Foreskin fibroblast (primary cell): ENCODE measurements at places on chromosomes 3 and 15.

DNA sequence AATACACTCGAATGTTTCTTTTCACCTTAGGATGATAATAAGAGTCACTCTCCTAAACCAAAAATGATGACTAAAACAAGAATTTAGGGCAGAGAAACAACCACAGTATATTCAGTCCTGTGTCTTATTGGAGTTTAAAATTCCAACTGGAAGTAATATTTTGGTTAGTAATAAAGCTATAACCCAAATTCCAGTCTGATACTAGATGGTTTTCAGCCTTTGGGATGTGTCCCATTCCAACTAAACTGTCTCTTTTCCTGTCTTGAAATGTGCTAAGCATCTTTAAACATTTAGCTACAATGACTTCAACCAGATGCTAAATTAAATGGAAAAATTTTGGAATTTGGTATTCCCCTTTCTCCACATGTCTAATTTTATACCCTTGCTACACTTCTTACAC lies 510.0 kb downstream of the ROBO1 start:
- no peak for DNase-seq

DNA sequence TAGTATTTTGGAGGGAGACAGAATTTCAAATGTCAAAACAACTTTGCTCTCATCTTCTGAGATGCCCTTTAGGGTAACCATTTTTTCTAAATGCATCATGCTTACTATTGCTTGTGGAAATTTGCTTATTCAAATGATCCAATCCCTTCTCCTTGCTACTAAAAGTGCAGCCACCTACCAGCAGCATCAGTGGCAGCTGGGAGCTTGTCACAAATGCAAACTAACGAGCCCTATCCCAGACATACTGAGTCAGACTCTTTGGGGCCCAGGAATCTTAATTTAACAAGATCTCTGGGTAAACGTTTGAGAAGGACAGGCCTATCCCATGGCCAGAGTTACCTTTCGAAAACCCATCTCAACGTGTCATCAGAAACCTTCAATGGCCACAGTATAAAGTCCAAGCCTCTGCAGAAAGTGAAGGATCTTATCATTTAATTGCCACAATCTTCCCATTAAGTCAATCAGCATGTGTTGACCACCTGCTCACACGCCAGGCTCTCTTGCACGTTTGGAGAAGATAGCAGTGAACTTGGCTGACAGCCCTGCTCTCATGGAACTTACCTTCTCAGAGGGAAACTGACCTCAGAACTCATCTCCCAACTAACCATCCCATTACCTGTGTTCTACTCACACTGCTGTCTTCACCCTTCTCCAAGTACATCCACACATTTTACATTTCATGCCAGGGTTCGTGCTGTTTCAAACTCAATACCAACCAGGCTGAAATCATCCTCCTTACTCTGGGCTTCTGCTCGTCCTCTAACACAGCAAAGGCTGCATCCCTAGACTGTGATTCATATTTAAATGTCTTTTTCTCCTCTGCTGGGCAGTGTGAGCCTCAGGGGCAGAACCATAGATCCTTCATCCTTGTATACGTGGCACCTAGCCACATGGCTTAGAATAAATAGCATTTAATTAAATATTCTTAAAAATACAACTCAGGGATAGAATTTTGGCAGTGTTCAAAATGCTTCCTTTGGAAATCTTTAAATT lies 24.8 kb upstream of the VGLL4 start:
- peak; percentile 60 for DNase-seq

GRCh38 chr3:141808586-141808985 lies 45.4 kb downstream of the GRK7 start:
- no peak for DNase-seq

DNA sequence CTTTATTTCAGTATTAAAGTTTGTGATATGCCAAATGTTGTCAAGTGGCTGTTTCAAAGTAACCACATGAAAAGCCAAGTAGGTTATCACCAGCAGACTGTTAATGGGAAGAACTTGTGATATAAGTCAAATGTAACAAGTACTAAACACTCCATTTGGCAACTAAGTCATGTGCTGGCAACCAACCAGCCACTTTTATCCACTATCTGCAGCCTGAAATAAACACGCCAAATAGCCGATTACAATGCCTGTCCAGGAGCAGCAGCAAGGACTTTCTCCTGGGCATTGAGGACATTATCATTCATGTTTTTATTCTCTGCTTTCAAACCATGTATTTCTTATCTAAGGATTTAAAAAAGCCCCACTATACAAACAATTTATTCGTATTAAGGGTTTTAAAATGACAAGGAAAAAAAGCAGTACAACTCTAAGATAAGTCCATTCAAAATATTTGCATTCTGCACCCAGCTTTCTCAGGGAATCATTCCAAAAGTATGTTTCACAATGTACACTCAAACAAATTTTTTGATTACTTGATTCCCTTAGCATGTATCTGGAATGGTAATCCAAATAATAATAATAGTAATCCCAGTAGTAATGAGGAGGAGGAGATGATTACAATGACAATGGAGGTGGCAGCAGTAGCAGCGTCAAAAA lies 448.6 kb downstream of the ERC2 start:
- DNase-seq, result no peak

- DNase-seq, result no peak
Measured at GRCh38 chr15:60913900-60914299, 315.2 kb downstream of the RORA start.

GRCh38 chr15:39506146-39506545 lies 74.7 kb upstream of the THBS1 start:
- no peak for DNase-seq

DNA sequence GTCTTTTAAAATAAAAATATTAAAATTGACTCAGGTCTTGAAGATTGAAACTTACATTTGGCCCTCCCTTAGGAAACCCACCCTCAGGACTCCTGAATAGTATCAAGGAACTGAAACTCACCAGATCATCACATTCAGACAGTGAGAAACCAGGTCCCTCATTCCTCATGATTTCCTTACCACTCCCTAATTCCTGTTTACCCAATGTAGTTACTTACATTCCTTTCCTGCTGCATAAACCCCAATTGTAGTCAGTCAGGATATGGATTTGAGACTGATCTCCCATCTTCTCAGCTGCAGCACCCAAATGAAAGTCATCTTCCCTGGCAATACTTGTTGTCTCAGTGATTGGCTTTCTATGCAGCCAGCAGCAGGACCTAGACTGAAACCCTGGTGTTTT lies 8.6 kb downstream of the ATP13A4 start:
- DNase-seq, result no peak

GRCh38 chr3:122936986-122937385 lies 90.6 kb downstream of the SEMA5B start:
- DNase-seq, result no peak

DNA sequence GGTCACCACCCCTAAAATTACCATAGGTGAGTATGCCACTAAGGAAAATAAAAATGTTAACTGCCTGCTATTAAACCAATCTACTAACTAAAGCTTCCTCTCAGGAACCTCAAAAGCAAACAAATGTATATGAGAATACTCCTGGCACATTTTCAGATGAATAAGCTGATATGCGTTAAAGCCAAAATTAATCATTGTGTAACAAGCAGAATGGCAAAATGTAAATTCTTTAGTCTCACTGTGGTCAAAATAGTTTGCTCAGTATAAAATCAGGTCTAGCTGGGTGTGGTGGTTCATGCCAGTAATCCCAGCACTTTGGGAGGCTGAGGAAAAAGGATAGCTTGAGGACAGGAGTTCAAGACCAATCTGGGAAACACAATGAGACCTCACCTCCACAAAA lies 53.6 kb downstream of the SUMF1 start:
- DNase-seq, result no peak

GRCh38 chr3:128648940-128649663 lies 1.5 kb downstream of the RPN1 start:
- DNase-seq, result no peak

DNA sequence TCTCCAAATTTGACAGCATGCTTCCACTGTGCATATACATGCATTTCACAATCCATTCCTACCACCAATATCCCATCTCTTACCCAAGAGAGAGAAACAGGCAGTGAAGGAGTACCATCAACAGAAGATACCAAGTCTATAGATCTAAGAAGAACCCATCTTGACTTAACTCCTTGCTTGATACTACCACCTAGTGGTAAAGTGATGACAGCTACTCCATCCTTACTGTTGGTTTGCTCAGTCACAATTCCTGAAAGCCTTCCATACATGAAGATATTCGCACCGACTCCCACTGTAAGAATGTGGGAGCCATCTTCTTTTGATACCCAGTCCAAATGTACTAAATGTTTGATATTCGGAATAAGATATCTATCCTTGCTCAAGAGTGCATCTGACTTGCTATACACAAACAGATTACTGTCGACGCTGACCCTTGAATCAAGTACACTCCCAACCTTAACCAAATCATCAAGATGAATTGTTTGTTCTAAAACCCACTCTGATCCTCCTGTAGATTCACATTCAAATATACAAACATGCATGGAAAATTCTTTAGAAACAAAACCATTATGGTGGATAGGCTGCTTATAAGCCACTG lies 123.1 kb downstream of the DMXL2 start:
- peak; percentile 9 for DNase-seq

- no peak for DNase-seq
Measured at GRCh38 chr3:97713634-97714033, 50.9 kb upstream of the ARL6 start.

- DNase-seq, result no peak
Measured at GRCh38 chr3:122263058-122263457, 62.0 kb upstream of the CSTA start.

DNA sequence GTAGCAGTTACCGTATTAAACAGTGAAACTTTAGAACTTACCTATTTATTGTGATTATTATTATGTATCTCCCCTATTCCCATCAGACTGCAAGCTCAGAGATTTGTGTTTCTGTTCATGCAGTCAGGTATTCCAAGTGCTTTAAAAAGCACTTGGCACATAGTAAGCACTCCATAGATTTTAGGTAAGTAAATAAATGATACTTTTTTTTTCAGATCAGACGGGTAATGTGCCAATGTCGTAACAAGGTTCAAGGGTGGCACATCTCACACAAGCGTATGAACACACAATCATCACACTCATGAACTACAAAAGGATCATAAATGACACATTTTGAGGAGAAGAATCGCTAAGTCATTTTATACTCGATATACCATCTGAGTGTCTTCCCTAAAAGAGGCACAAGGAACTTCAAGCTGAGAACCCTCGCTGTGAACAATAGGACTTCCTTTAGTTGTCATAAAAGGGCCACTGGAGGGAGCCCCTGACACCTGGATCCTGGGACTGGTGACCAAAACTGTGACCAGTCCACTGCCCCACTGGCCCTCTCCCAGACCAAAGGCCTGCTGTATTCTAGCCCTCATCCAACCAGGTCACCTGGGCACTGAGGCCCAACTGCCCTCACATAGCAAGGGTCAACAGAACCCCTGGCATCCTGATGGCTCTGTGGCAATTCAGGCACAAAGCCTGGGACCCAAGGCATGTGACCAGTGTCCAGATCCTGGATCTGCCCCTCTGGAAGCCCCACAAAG lies 32.1 kb downstream of the KIF9 start:
- DNase-seq, result peak; percentile 49

GRCh38 chr3:115727135-115727534 lies 103.8 kb downstream of the GAP43 start:
- no peak for DNase-seq

DNA sequence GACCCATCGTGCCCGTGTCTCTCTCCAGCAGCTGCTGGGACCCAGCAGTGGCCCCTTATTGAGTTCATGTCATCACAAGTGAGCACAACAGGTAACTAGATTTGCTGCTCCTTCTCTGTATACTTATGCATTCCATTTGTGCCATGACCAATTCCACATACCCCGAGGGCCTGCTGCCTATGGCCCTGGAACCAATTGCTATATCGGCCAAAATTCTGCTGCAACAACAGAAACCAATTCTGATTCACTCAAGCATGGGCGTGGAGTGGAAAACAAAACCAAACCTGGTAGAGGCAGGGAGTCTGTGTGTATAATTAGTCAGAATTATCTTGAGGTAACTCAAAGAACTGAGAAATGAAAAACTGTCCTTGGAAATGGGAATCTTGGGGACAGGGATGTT lies 516.6 kb downstream of the EPHB1 start:
- no peak for DNase-seq

DNA sequence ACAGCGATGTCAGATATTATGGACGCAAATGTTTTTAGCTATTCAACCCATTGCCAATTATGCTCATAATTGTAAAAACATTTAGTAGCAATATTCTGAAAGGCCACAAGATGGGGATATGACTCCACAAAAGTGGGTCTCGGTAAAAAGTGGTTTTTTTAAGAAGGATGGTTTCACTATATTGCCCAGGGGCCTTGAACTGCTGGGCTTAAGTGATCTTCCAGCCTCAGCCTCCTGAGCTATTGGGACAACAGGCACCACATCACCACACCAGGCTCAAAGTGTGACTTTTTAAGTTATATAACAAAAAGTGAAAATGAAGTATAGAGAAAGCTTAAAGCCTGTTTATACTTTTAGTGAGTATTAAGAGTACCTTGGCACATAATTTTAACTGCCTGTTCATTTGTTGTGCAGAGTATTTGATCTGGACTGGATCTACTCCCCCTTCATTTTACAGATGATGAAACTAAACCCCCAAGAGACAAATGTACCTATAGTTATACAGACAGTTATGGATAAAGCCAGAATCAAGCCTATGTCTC lies 9.4 kb downstream of the NAA50 start:
- DNase-seq, result peak; percentile 79

DNA sequence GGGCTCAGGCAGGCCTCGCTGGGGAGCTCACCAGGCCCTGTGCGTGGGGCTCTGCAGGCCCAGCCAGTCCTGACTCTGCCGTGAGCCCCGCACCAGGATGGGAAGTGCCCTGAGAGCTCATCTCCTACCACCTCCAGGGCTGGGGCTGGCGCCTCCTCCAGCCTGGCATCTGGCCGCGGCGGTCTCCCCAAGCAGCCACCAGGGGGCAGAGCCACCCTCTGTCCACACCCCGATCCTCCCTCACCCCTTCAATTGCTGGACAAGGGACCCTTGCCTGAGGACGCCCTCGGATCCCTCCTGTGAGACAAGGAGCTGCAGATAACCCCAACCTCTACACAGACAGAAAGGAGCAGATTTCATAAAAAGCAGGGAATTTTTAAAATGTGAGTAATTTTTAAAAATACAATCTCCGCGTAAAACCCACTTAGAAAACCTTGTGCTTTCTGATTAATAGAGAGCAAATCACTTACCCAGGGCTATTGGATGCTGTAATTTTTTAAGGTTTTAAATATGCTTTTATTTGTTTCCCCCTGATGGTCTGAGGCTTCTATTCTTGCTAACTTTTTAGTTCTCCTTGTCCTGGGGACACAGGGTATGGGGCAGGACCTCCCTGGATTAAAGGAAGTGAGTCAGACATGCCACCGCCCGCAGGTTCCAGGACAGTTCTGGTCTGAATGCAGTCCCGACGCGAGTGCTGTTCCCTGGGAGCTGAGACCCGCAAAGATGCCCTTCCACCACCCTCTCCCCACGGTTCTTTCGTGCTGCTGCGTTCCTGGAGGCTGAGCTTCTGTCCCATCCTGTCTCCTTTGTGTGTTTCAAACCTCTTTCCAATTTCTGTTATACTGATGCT lies 52.3 kb upstream of the CHRNA7 start:
- peak; percentile 10 for DNase-seq

GRCh38 chr3:137787529-137787928 lies 23.4 kb downstream of the SOX14 start:
- no peak for DNase-seq
